ENCODE measurements at places on chromosomes 13 and 19. TPM values are rescaled to one million over a fixed set of nuclear protein-coding genes. Genes with fewer than 3 reads are reported as not detected.

- peak overlapping the region; percentile 75 for H3K4me3 ChIP-seq
- DNase-seq: no peak
- peaks cover 53% of the 10 kb centered on the region for H3K4me1 ChIP-seq
- no peaks in the 10 kb centered on the region for H3K27me3 ChIP-seq
- H3K27ac ChIP-seq: peak overlapping the region; percentile 87
These were observed 1.3 kb downstream of the RFX1 start for GRCh38 chr19:14004619-14005348.

DNA sequence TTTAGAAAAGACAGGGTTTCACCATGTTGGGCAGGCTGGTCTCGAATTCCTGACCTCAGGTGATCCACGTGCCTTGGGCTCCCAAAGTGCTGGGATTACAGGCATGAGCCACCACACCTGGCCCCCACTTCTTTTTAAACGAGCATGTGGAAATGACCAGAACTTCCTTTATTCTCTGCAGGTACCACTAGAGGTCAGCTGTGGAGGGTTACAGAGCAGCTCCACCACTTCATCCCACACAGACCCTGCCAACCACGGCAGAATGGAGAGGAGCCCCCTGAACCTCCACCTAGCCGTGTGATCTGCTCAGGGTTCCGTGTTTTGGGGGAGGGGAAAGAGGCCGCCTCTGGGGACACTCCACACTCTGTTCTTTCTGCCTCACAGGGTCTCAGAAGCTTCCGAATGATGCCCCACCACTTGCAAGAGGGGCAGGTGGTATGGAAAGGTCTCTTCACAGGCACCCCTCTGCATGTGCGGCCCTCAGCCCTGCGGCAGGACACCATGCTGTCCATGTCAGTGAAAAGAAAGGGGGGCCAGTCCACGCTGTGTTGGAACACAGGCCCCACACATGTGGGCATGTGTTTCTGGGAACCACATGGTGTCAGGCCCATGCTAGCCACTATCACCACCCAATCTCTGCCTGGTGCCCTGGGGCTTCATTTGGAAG is 465.0 kb downstream of the TSHZ3 start:
- peaks cover 2% of the 10 kb centered on the region for H3K27me3 ChIP-seq
- no peak overlapping the region for H3K27ac ChIP-seq
- no peaks in the 10 kb centered on the region for H3K4me1 ChIP-seq
- no peaks in the 10 kb centered on the region for H3K36me3 ChIP-seq
- no peak for DNase-seq
- no peak overlapping the region for H3K4me3 ChIP-seq

- H3K4me1 ChIP-seq: no peaks in the 10 kb centered on the region
- no peaks in the 10 kb centered on the region for H3K36me3 ChIP-seq
- H3K4me3 ChIP-seq: no peak overlapping the region
- no peak overlapping the region for H3K27ac ChIP-seq
- DNase-seq: no peak
These were observed 191.8 kb upstream of the NBEA start for GRCh38 chr13:34750078-34750931.

DNA sequence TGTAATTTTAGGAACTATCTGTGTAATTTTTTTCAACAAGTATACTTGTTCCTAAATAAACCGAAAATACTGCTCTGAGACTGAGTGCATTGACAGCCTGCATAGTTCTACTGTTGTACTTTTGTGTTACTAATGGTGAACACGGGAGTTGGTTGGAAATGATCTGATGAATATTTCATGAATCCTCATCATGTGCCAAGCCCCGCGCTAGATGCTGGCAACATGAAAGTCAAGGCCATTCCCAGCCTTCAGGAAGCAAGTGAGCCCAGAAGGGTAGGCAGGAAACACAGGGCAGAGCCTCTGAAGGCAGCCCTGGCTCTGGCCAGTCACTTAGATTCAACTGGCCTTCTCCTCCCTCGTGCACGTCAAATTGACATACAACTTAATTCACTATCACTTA is 106.1 kb downstream of the ABCC4 start:
- peaks cover 25% of the 10 kb centered on the region for H3K36me3 ChIP-seq
- H3K4me1 ChIP-seq: peaks cover 2% of the 10 kb centered on the region
- DNase-seq: no peak
- H3K27me3 ChIP-seq: no peaks in the 10 kb centered on the region

- H3K36me3 ChIP-seq: no peaks in the 10 kb centered on the region
- H3K4me1 ChIP-seq: no peaks in the 10 kb centered on the region
- H3K27ac ChIP-seq: no peak overlapping the region
- no peak for DNase-seq
- H3K27me3 ChIP-seq: no peaks in the 10 kb centered on the region
These were observed 38.1 kb upstream of the RGCC start for GRCh38 chr13:41419206-41419605.

GRCh38 chr13:112072534-112073244 is 5.7 kb downstream of the SOX1 start:
- no peak for DNase-seq
- peaks cover 18% of the 10 kb centered on the region for H3K36me3 ChIP-seq
- no peak overlapping the region for H3K4me3 ChIP-seq
- no peak overlapping the region for H3K27ac ChIP-seq

DNA sequence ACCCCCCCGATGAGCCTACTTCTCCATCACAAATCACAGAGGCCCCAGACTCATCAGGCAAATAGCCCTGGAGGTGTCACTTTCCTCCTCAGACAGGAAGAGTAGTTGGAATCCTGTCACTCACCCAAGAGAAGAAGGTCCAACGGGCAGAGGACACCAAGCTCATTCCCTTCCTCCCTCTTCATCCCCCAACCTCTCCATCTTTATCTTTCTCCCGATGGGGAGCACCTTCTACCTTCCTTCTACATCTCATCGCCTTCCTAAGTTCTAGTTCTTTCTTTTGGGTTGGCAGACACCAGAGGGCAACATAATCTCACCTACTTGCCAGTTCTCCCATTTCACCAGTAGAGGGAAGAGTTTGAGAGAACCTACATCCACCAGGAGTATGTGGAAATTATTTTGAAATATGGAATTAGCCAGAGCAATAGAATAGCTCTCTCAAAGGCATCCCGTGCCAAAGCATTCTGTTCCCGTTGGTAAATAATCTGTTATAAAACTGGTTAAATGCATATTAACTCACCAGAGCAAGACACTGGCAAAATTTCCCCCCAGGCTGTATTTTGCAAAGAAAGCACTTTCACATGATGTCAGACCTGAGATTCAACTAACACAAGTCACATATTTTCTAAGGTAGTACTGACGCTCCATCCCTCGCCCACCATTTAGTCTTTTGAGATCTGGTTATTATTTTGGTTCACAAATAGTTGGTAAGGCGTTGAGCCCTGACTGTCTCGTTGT is 55.0 kb downstream of the ZIC5 start:
- no peaks in the 10 kb centered on the region for H3K36me3 ChIP-seq
- peaks cover 8% of the 10 kb centered on the region for H3K4me1 ChIP-seq
- peaks cover 10% of the 10 kb centered on the region for H3K27me3 ChIP-seq
- H3K27ac ChIP-seq: no peak overlapping the region

GRCh38 chr19:19385896-19386869 is 19.3 kb upstream of the GATAD2A start:
- DNase-seq: peak; percentile 77
- H3K36me3 ChIP-seq: peaks cover 18% of the 10 kb centered on the region
- peaks cover 45% of the 10 kb centered on the region for H3K4me1 ChIP-seq
- H3K27ac ChIP-seq: peak overlapping the region; percentile 87
- H3K27me3 ChIP-seq: no peaks in the 10 kb centered on the region

Gene RCBTB2
- total RNA-seq: 1.6 TPM

GRCh38 chr19:28208745-28209144 is 1004.2 kb downstream of the UQCRFS1 start:
- no peaks in the 10 kb centered on the region for H3K27me3 ChIP-seq
- no peaks in the 10 kb centered on the region for H3K4me1 ChIP-seq

Gene ZBTB32
- total RNA-seq: 232 TPM

Measured in activated CD4-positive, alpha-beta T cell treated with anti-CD3 and anti-CD28 coated beads for 36 hours (primary cell).